ENCODE measurements at places on chromosomes 16 and 17. TPM values are rescaled to one million over a fixed set of nuclear protein-coding genes. Genes with fewer than 3 reads are reported as not detected.

- peaks cover 66% of the 10 kb centered on the region for H3K36me3 ChIP-seq
- peak overlapping the region; percentile 38 for H3K27ac ChIP-seq
- H3K4me3 ChIP-seq, result no peak overlapping the region
- no peak for DNase-seq
- peaks cover 34% of the 10 kb centered on the region for H3K4me1 ChIP-seq
Observed at GRCh38 chr16:89765292-89765830, 44.0 kb downstream of the ZNF276 start.

DNA sequence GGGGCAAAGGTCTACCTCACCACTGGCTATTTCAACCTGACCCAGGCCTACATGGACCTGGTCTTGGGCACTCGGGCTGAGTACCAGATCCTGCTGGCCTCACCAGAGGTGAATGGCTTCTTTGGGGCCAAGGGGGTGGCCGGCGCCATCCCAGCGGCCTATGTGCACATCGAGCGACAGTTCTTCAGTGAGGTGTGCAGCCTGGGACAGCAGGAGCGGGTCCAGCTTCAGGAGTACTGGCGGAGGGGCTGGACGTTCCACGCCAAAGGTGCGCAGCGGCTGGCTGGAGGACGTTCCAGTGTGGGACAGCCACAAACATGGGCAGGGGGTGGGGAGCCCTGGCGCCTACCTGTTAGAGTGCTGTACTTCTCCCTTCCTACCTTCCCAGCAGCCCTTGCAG, 25.4 kb downstream of the PGS1 start:
- DNase-seq, result no peak
- no peak overlapping the region for H3K4me3 ChIP-seq
- H3K27me3 ChIP-seq, result no peaks in the 10 kb centered on the region
- peaks cover 67% of the 10 kb centered on the region for H3K36me3 ChIP-seq
- peaks cover 23% of the 10 kb centered on the region for H3K4me1 ChIP-seq

- peaks cover 8% of the 10 kb centered on the region for H3K36me3 ChIP-seq
- DNase-seq, result no peak
- no peak overlapping the region for H3K27ac ChIP-seq
- H3K4me1 ChIP-seq, result peaks cover 6% of the 10 kb centered on the region
- no peak overlapping the region for H3K4me3 ChIP-seq
- no peaks in the 10 kb centered on the region for H3K27me3 ChIP-seq
Observed at GRCh38 chr17:82438401-82439193, 12.0 kb downstream of the CYBC1 start.

GRCh38 chr16:89658221-89658879, 714 bp downstream of the SPATA33 start:
- DNase-seq, result peak; percentile 44
- peak overlapping the region; percentile 83 for H3K27ac ChIP-seq
- peaks cover 25% of the 10 kb centered on the region for H3K36me3 ChIP-seq

DNA sequence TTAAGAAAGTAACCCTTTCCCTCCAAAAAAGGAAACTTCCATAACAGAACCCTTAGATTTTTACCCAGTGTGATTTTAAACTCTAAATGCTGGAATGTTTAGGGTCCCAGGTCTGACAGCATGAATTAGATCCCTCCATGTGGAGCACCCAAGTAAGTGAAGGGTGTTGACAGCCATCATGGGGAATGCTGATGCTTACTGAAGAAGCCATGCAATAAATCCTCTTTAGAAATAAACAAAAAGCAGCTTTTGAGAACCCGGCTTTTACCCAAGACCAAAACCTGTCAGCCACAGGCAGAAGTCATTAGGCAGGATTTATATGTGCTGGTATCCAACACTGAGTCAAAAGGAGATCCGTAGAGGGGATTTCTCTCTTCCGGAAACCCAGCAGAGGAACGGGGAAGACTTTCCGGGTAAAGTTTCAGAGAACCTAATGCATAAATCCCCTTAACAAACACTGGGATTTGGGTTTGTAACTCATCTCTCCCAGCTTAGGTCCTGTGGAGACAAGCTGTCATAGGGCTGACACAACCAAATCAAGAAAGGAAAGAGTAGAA, 287.5 kb downstream of the IRX3 start:
- peaks cover 10% of the 10 kb centered on the region for H3K36me3 ChIP-seq
- H3K4me3 ChIP-seq, result no peak overlapping the region
- no peaks in the 10 kb centered on the region for H3K4me1 ChIP-seq

- no peak overlapping the region for H3K27ac ChIP-seq
- DNase-seq, result no peak
- no peak overlapping the region for H3K4me3 ChIP-seq
- no peaks in the 10 kb centered on the region for H3K36me3 ChIP-seq
- H3K27me3 ChIP-seq, result no peaks in the 10 kb centered on the region
- H3K4me1 ChIP-seq, result peaks cover under 1% of the 10 kb centered on the region
Observed at GRCh38 chr17:59315866-59316265, 15.6 kb upstream of the YPEL2 start.

DNA sequence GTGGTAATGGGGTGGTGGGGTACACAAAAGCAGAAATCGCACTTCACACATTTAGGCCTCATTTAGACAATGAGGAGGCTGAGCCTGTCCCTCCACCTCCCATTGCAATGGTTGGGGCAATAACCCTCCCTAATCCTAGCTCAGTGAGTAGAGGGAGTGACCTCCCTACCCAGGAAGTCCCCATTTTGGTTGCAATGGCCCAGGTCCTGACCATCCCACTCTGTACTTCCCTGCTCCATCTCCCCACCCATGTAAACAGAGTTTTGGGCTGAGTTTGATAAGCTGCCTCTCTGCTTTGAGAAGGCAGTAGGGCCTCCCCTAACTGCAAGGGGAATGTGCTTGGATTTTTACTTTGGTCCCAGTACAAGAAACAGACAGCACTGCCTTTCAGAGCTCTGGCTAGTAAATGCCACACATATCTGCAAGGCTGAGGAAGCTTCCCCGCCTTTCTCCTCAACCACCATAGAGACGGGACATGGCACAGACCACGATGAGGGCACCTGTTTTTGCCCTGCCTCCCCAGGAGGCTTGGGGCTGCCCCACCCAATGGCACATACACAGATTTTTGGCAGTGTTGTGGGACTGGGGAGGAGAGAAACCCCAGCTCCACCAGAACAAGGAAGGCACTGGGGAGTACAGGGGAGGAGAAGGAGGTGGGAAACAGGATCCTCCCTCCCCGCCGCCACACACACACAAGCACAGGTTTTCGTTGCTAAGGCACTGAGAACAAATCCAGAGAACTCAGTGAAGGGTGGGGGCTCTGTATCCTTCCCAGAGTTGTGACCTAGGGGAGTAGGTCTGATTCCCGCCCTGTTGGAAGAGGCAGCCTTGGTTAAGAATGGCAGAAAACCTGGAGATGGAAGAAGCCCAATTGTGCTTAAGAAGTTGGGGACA, 7.3 kb downstream of the VAT1 start:
- no peak overlapping the region for H3K27ac ChIP-seq
- no peaks in the 10 kb centered on the region for H3K27me3 ChIP-seq
- H3K4me1 ChIP-seq, result peaks cover 20% of the 10 kb centered on the region
- DNase-seq, result no peak
- H3K36me3 ChIP-seq, result peaks cover 21% of the 10 kb centered on the region
- no peak overlapping the region for H3K4me3 ChIP-seq

- H3K4me3 ChIP-seq, result peak overlapping the region; percentile 82
- peaks cover 2% of the 10 kb centered on the region for H3K27me3 ChIP-seq
- H3K36me3 ChIP-seq, result peaks cover 31% of the 10 kb centered on the region
- H3K27ac ChIP-seq, result no peak overlapping the region
- peaks cover 31% of the 10 kb centered on the region for H3K4me1 ChIP-seq
Observed at GRCh38 chr17:32443827-32444300, 446 bp upstream of the PSMD11 start.

DNA sequence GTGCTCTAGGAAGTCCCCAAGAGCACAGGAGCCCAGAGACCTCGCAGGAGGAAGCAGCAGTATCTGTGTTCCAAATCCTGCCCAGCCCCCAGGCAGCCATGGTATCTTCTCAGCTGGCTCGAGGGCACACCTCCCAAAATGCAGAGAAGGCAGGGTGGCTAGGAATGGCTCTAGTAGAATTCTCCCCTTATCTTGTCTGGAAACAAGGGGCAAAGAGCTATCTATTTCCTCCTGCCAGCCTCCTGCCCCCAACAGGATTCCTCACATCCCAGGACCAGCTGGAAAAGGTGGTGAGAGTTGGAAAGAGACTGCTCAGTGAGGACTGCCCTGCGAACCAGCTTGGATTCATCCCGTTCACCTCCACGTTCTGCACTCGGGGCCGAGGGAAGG, 8.6 kb upstream of the TSPOAP1 start:
- no peaks in the 10 kb centered on the region for H3K27me3 ChIP-seq
- H3K4me3 ChIP-seq, result peak overlapping the region; percentile 100
- DNase-seq, result peak; percentile 73

The TBC1D3C gene
- total RNA-seq, result not detected

Measured in activated CD4-positive, alpha-beta T cell treated with anti-CD3 and anti-CD28 coated beads for 36 hours (primary cell).